Cardiac muscle cell (in vitro differentiated cells and primary cell): ENCODE measurements at places on chromosomes 1 and 21. TPM values are rescaled to one million over a fixed set of nuclear protein-coding genes. Genes with fewer than 3 reads are reported as not detected.
A peak's percentile ranks its signal among the peaks of the same experiment; 100 is the strongest.

DNA sequence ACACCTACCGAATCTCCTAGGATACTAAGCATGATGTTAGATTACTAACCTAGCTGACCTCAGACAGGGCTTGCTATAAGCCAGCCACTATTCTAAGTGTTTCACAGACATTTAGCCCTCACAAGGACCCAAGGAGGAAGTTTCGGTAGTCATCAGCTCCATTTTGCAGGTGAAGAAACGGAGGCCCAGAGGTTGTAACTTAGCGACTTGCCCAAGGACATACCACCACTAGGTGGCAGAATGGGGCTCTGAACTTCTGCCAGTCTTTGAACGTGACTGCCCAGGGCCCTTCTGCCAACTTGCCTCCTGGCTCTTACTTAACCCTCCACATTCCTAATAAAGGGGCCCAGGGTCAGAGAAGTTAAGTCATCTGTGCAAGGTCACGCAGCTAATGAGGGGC is 283.5 kb downstream of the C1orf94 start:
- no peaks in the 10 kb centered on the region for H3K4me1 ChIP-seq
- no peak overlapping the region for H3K4me3 ChIP-seq
- H3K36me3 ChIP-seq = no peaks in the 10 kb centered on the region
- peak; percentile 12 for DNase-seq
- no peak overlapping the region for H3K27ac ChIP-seq
- no peaks in the 10 kb centered on the region for H3K27me3 ChIP-seq

- no peaks in the 10 kb centered on the region for H3K27me3 ChIP-seq
- no peak for DNase-seq
- no peak overlapping the region for H3K27ac ChIP-seq
- no peak overlapping the region for H3K4me3 ChIP-seq
These were observed 79.3 kb upstream of the LYST start for GRCh38 chr1:235945775-235946570.

DNA sequence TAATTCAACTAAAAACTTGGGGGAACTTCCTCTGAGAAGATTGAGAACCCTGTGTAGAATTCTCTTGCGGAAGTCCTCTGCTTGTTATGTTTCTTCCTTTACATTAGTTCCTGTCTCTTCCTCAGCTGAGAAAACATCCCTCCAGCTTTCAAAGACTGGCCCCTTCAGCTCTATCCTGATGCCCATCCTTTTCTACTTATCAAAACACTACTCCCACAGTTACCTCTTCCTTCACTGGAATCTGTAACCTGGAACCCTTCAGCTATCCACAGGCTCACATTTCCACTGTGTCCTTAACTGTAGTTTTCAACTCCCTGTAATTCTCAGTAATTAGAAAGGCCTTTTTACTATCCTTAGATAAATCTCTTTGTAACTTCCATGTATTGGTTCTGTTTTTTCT is 6.0 kb upstream of the DEDD start:
- no peak for DNase-seq
- H3K4me1 ChIP-seq = peaks cover 22% of the 10 kb centered on the region
- H3K27ac ChIP-seq = peak overlapping the region; percentile 85

- no peaks in the 10 kb centered on the region for H3K4me1 ChIP-seq
- peaks cover 56% of the 10 kb centered on the region for H3K27me3 ChIP-seq
- H3K27ac ChIP-seq = no peak overlapping the region
These were observed 27.9 kb upstream of the BMP8B start for GRCh38 chr1:39816415-39817090.

The TSNAX gene
- 18.9 and 29.9 TPM in 2 replicates for total RNA-seq

GRCh38 chr1:2952992-2953391 is 68.3 kb upstream of the ACTRT2 start:
- DNase-seq = no peak
- H3K4me3 ChIP-seq = no peak overlapping the region
- H3K36me3 ChIP-seq = no peaks in the 10 kb centered on the region

- H3K27ac ChIP-seq = no peak overlapping the region
- H3K4me3 ChIP-seq = no peak overlapping the region
- no peaks in the 10 kb centered on the region for H3K36me3 ChIP-seq
- no peaks in the 10 kb centered on the region for H3K4me1 ChIP-seq
- no peak for DNase-seq
These were observed 18.5 kb downstream of the RNASEL start for GRCh38 chr1:182570611-182570970.

GRCh38 chr1:8347635-8348034 is 29.7 kb downstream of the SLC45A1 start:
- H3K27ac ChIP-seq = no peak overlapping the region
- no peaks in the 10 kb centered on the region for H3K36me3 ChIP-seq
- H3K27me3 ChIP-seq = no peaks in the 10 kb centered on the region
- no peak for DNase-seq
- H3K4me1 ChIP-seq = no peaks in the 10 kb centered on the region

DNA sequence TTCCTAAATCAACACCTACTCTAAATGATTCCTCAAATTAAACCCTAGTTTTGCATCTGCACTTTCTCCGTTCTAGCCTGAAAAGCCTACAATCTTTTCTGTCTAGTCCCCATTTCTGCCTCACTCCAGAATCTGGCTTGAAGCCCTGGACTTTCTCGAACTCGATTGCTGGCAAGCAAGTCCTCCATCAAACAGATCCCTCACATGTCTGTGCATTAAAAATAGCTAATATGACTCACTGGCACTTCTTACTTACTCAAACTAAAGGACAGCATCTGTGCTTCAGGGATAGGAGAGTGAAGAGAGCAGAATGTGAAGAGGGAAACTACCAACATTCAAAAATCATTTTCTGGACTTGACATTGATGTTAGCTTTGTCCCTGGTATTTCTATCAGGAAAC is 51.8 kb upstream of the CXADR start:
- no peaks in the 10 kb centered on the region for H3K4me1 ChIP-seq
- H3K27ac ChIP-seq = no peak overlapping the region
- no peaks in the 10 kb centered on the region for H3K36me3 ChIP-seq
- H3K4me3 ChIP-seq = no peak overlapping the region
- no peaks in the 10 kb centered on the region for H3K27me3 ChIP-seq
- DNase-seq = no peak

- H3K4me3 ChIP-seq = no peak overlapping the region
- H3K4me1 ChIP-seq = no peaks in the 10 kb centered on the region
- no peaks in the 10 kb centered on the region for H3K36me3 ChIP-seq
- no peaks in the 10 kb centered on the region for H3K27me3 ChIP-seq
These were observed 4.5 kb downstream of the CFHR3 start for GRCh38 chr1:196779093-196779492.

DNA sequence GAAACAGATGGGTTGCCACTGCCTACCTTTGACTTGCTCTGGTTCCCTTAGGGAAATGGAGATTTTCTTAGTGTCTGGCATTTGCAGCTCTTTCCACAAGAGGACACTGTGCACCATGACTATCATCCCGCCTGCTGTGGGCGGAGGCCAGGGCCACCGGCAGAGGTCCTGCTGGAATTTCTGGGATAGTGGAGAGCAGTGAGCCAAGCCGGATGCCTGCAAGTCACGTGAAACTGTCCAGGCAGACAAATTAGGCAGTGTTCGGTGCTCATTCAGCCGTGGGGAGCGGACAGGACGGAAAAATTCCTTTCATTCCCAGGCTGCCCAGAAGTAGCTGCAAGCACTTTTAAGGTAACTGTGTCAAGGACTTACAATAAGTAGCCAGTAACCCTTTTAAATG is 43.4 kb downstream of the IGSF5 start:
- peak overlapping the region; percentile 91 for H3K27ac ChIP-seq
- H3K4me1 ChIP-seq = no peaks in the 10 kb centered on the region
- no peaks in the 10 kb centered on the region for H3K36me3 ChIP-seq
- no peak overlapping the region for H3K4me3 ChIP-seq

The LRRC71 gene
- total RNA-seq = 0.11 and 0.45 TPM in 2 replicates

- H3K27ac ChIP-seq = no peak overlapping the region
- DNase-seq = no peak
- H3K4me3 ChIP-seq = no peak overlapping the region
- no peaks in the 10 kb centered on the region for H3K27me3 ChIP-seq
These were observed 41.0 kb upstream of the SCAF4 start for GRCh38 chr21:31772674-31773555.

- DNase-seq = no peak
- H3K4me3 ChIP-seq = no peak overlapping the region
- H3K36me3 ChIP-seq = no peaks in the 10 kb centered on the region
These were observed 147.9 kb downstream of the LRRC40 start for GRCh38 chr1:70057500-70057899.

The TSHB gene
- total RNA-seq = not detected in 2 replicates

GRCh38 chr21:39014747-39015146 is 168.5 kb downstream of the PSMG1 start:
- H3K4me1 ChIP-seq = no peaks in the 10 kb centered on the region
- no peaks in the 10 kb centered on the region for H3K27me3 ChIP-seq
- no peak overlapping the region for H3K27ac ChIP-seq
- H3K36me3 ChIP-seq = no peaks in the 10 kb centered on the region
- peak; percentile 96 for DNase-seq
- no peak overlapping the region for H3K4me3 ChIP-seq

The AMY2A gene
- not detected in 2 replicates for total RNA-seq

GRCh38 chr1:116571215-116571919 is 541 bp upstream of the CD58 start:
- peaks cover 2% of the 10 kb centered on the region for H3K36me3 ChIP-seq
- peak overlapping the region; percentile 86 for H3K27ac ChIP-seq
- H3K4me3 ChIP-seq = peak overlapping the region; percentile 59
- no peak for DNase-seq

DNA sequence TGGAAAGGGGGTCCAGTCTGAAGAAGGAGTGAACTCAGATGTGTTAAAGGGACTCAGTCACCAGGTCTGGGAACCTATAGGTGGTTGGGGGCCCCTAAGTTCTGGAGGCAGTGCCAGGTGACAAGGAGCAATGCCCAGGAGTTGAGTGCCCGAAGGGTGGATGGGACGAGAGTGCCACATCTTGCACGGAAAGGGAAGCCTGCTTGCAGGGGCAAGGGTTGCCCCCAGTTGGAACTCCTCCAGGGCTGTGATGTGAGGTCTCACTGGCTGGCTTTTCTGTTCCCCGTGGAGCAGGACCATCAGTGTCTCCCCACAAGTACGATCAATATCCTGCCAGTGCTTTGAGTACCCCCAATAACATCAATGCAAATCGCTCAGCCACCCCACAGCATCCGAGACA is 107.3 kb downstream of the TOMM20 start:
- no peak overlapping the region for H3K4me3 ChIP-seq
- H3K27me3 ChIP-seq = no peaks in the 10 kb centered on the region
- peaks cover 20% of the 10 kb centered on the region for H3K4me1 ChIP-seq

DNA sequence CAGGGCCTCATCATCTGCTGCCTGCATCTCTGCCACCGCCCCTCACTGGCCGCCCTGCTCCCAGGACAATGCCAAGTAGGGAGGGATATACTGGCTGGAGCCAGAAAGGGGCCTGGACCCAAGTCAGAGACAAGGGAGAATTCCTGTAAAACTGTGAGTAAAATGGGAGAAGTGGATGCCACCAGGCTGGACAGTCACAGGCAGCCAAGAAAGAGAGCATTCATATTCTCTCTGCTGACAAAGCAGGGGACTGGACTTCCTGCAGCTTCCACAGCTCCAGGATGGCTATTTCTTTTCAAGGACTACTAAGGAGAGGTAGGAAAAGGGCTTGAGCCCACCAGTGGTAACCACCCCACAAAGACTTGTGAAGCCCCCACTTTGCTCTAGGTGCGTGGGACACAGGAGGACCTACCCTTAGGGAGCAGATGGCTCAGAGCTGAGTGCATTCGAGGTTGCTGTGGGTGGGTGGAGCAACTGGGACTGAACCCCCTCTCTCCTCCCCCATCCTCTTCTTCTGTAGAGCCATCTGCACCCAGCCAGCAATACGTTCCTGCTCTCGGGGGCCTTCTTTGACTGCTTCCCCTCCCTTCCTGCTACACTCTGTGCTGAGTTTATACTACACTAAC is 57.5 kb downstream of the GLIS1 start:
- H3K36me3 ChIP-seq = no peaks in the 10 kb centered on the region
- H3K4me1 ChIP-seq = peaks cover 2% of the 10 kb centered on the region
- no peak overlapping the region for H3K4me3 ChIP-seq
- DNase-seq = no peak
- no peak overlapping the region for H3K27ac ChIP-seq

The TSPAN2 gene
- 26.6 and 45.6 TPM in 2 replicates for total RNA-seq

DNA sequence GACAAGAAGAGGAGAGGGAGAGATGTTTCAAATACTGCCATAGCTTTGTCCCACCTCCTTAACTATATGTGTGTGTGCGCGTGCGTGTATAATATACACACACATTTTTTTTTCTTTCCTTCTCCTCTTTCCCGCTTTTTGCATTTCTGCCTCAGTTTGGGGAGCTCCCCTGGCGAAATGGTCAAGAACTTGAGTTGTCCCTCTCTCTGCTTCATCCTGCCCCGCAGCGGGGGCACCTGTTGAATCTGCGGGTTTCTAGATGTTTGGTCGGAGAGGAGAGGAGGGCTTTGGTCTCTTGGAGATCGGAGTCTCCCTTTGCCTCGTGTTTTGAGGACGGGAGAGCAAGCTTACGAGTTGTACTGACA is 504 bp downstream of the SCCPDH start:
- H3K4me1 ChIP-seq = no peaks in the 10 kb centered on the region
- DNase-seq = peak; percentile 36
- peaks cover 23% of the 10 kb centered on the region for H3K36me3 ChIP-seq

DNA sequence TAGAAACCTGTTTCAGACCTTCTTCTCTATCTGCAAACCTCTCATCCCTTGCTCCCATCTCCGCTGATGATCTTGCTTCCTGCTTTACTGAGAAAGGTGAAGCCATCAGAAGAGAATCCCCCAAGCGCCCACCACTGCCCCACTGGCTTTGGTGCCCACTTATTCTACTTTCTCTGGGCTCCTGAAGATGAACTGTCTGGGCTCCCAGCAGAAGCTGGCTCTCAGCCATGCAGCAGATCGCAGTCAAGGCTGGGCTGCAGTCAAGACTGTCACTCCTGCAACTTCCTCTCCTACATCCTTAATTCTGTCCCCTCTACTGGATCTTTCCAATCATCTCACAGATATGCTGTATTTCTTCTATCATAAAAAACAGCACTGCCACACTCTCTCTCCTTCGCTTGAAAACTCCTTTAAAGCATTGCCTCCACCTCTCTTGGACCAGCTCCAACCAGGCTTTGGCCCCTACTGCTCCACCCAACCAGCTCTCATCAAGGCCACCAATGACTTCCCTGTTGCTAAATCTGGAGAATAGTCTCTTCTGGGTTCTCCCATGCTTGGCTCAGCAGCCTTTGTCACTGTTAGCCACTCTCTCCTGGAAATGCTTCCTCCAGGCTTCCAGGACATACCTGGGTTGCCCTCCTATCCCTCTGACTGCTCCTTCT is 25.8 kb downstream of the TRIM62 start:
- H3K4me1 ChIP-seq = no peaks in the 10 kb centered on the region
- no peaks in the 10 kb centered on the region for H3K27me3 ChIP-seq
- no peak overlapping the region for H3K4me3 ChIP-seq
- H3K36me3 ChIP-seq = no peaks in the 10 kb centered on the region
- DNase-seq = no peak

DNA sequence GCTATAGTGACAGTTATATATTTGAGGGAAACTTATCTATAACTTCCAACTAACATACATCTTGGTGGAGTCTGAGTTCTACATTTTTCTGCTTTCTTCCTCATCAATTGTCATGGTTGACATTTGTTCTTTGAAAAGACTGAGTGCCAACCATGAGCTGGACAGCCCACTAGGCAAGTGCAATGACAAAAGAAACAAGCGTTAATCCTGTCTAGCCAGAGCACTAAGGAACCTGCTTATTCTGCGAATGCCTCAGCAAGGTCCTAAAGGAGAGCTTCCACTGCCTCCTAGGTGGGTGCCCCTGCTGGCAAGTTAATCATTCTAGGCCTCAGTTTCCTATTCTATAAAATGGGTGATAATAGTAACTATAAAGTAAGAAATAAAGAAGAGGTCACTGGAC is 44.8 kb downstream of the IRF2BP2 start:
- peak overlapping the region; percentile 52 for H3K27ac ChIP-seq
- H3K4me3 ChIP-seq = no peak overlapping the region
- no peaks in the 10 kb centered on the region for H3K27me3 ChIP-seq
- H3K4me1 ChIP-seq = peaks cover 7% of the 10 kb centered on the region
- H3K36me3 ChIP-seq = no peaks in the 10 kb centered on the region

The EDARADD gene
- 0.24 and 0.32 TPM in 2 replicates for total RNA-seq
